ENCODE measurements at places on chromosomes 16 and 17.

GRCh38 chr17:6471531-6472465 is 27.5 kb downstream of the PIMREG start:
- no peak for DNase-seq

DNA sequence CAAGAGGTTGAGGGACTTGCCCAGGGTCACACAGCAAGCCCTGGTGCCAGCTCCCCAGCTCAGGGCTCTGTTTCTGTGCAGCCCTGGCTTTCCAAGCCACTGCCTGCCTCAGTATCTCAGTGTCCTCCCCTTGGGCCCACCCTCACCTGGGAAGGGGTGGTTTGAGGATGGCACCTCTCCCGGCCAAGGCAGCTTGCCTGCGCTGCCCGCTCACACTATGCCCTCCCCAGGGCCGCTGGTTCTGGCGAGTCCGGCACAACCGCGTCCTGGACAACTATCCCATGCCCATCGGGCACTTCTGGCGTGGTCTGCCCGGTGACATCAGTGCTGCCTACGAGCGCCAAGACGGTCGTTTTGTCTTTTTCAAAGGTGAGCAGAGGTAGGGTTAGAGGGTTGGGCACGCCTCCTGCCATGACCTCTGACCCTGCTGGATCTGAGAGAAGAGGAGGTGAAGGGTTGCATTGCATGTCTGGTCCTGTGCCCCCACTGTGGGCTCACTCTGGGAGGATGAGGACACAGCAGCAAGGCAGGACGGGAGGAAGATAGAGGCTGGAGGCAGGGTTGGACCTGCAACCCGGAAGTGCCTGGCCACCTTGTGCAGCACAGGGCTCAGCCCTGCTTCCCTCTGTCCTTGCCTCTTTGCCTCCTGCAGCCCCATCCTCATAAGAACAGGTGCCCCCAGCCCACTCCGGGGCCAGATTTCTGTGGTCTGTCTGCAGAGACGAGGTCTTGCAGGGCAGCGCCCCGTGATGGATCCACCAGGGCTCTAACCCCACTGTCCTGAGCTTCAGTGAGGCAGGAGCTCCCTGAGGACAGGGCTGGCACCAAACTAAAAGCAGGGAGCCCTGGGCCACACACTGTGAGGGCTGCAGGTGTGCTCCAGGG is 16.7 kb downstream of the MMP15 start:
- DNase-seq, result no peak

- no peak for DNase-seq
These were observed 15.6 kb downstream of the TMEM186 start for GRCh38 chr16:8781797-8782196.

DNA sequence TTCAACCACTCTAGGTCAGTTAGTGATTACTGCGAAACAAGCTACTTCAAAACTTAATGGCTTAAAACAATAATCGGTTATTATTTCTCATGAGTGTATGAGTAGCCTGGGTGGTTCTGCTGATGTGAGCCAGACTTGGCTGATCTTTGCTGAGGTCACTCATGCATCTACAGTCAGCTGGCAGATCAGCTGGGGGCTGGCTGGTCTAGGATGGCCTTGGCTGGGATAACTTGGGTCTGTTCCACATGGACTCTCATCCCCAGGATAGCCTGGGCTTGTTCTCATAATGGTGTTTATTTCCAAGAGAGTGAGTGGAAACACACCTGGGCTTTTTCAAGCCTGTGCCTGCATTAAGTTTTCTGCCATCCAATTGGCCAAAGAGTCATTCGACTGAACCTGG is 13.0 kb downstream of the CCDC182 start:
- no peak for DNase-seq

- DNase-seq, result no peak
These were observed 71.8 kb upstream of the DOC2B start for GRCh38 chr17:253091-253846.

GRCh38 chr17:7854078-7854777 is 638 bp upstream of the TMEM88 start:
- no peak for DNase-seq

All from Calu3 (cell line).